IPS DF 19.7 (cell line): ENCODE measurements at places on chromosomes 12 and 14.

DNA sequence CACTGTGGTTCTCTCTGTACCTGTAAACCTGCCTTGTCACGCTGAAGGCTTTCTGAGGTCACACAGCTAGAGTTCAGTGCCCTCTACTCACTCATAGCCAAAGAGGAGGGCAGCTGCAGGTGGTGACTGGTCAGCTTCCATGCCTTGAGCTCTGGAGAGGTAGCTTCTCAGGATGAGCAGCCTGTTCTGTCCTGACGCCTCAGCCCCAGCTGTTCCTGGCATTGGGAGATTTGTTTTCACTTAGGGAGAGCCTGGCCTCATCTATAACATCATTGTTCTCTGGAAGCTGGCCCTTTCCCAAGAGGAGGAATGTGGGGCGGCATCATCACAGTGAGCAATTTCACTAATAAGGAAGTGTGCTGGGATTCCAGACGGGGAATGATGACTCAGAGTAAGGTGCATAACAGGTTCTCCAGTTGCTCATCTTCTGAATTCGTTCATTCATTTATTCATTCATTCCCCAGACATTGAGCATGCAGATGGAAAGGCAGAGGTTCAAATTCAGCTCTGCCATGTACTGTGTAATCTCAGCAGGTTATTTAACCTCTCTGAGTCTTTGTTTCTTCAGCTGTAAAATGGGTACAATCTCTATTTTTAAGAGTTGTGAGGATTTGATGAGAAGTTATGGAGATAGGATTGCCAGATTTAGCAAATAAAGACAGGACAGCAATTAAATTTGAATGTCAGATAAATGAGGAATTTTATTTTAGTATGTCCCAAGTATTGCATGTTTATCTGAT lies 255.8 kb upstream of the CRY1 start:
- DNase-seq: no peak

DNA sequence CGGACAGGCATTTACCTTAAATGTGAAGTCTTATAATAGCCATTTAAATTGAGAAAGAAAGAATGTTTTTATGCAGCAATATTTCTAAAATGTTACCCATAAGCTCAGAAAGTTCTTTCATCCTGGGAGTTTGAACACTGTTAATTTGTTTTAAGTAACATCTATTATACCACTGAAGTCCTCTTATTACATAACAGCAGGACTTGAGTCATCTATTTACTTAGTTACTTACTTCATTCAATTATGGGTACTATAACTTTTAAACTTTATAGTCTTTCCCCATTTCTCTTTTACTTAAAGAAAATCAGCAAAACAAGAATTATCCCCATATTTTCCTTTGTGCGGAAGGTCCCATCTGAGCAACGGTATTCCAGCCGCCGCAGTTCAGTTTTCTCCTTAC lies 473.1 kb downstream of the ETNK1 start:
- DNase-seq: no peak

DNA sequence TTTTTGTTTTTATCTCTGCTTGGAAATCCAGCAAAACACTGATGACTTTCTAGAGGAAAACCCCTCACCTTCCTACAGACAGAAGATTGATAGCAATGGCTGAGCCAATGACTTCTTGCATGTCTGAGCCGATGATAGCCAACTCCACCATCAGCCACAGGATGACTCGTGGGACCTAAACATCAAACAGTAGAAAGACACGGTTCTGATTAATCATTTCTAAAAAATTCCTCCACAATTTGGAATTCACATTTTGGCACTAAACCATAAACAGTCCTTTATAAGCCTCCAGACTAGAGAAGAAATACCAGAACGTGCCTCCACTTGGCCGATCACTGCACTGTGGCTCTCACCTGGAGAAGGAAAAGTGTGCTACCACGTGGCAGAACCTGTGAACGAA lies 25.9 kb downstream of the SLC11A2 start:
- DNase-seq: no peak

GRCh38 chr12:4539167-4539870 lies 629 bp downstream of the RAD51AP1 start:
- no peak for DNase-seq

DNA sequence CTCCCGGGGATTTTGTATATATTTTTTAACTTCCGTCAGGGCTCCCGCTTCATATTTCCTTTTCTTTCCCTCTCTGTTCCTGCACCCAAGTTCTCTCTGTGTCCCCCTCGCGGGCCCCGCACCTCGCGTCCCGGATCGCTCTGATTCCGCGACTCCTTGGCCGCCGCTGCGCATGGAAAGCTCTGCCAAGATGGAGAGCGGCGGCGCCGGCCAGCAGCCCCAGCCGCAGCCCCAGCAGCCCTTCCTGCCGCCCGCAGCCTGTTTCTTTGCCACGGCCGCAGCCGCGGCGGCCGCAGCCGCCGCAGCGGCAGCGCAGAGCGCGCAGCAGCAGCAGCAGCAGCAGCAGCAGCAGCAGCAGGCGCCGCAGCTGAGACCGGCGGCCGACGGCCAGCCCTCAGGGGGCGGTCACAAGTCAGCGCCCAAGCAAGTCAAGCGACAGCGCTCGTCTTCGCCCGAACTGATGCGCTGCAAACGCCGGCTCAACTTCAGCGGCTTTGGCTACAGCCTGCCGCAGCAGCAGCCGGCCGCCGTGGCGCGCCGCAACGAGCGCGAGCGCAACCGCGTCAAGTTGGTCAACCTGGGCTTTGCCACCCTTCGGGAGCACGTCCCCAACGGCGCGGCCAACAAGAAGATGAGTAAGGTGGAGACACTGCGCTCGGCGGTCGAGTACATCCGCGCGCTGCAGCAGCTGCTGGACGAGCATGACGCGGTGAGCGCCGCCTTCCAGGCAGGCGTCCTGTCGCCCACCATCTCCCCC lies 777 bp downstream of the ASCL1 start:
- DNase-seq: no peak

DNA sequence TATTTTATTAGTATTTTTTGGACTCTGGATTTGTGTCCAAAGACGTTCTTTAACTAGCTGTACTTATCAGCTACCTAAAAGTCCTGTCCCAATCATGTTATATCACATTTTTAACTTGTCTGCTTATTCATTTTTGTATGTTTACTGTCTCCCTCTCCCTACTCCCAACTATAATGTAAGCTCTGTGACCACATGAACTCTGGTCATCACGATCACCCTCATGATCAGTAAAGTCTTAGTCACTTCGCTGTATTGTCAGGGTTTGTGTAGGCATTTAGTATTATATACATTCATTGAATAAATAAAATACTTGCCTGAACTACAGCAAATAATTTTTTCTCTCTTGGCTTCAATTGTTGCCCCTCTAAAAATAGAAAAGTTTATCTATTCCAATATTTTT lies 211.0 kb downstream of the PIK3C2G start:
- no peak for DNase-seq

GRCh38 chr14:68964300-68965093 lies 14.6 kb downstream of the ACTN1 start:
- no peak for DNase-seq

DNA sequence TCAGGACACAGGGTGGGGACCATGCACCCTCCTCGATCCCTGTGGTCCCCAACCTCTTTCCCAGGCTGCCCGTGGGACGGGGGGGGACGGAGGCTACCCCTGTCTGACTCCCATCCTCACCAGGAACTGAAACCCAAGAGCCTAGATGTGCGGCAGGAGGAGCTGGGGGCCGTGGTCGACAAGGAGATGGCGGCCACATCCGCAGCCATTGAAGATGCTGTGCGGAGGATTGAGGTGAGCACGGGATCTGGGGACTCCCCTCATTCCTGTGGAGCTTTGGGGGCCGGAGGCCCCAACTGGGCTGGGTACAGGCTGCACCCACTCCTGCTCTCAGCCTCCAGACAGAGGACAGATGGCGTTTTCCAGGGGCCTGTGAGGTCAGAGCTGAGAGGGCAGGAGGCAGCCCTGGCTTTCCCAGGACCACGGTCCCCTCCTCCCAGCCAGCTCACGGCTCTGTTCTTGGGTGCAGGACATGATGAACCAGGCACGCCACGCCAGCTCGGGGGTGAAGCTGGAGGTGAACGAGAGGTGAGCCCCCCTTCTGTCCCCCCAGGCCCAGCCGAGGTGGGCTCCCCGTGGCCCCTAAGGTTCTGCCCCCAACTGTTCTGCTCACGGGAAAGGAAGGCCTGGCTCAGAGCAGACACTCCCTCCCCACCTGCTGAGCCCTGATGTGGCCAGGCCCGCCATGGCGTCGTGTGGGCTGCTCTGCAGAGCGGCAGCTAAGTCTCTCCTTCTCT lies 24.2 kb downstream of the HIP1R start:
- no peak for DNase-seq

DNA sequence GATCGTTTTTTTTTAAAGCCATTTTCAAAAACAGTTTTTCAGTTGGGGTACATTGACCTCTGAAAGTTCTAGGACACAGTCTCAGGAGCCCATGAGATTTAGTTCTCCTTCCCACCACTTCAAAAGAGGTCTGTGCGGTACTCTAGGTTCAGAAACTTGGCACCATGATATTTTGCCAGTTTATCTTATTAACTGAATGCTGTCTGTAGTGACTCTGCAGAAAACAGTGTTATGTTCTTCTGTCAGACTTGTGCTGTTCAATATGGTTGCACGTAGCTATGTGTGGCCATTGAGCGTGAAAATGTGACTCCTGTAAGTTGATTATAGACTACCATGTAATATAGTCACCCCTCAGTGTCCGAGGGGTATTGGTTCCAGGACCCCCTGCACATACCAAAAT lies 35.9 kb downstream of the CRADD start:
- no peak for DNase-seq

DNA sequence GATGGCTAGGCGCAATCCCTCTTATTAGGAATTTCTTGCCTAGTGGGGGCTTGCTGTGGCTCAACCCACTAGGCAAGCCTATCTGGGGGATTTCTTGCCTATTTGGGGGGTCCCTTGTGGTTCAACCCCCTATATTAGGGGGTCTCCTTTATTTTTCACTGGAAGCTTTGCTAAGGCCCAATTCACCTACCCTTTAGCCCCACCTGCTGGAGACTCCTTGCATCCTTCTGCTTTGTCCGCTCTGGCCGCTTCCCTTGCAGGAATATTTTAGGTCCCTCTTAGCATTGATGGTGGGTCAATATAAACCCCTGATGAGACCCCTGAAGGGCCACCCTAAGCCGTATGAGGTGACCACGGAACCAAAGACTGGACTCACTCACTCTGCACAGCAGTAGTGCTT lies 1552.1 kb downstream of the AACS start:
- DNase-seq: no peak

GRCh38 chr12:41510470-41510869 lies 322.4 kb downstream of the PDZRN4 start:
- no peak for DNase-seq

DNA sequence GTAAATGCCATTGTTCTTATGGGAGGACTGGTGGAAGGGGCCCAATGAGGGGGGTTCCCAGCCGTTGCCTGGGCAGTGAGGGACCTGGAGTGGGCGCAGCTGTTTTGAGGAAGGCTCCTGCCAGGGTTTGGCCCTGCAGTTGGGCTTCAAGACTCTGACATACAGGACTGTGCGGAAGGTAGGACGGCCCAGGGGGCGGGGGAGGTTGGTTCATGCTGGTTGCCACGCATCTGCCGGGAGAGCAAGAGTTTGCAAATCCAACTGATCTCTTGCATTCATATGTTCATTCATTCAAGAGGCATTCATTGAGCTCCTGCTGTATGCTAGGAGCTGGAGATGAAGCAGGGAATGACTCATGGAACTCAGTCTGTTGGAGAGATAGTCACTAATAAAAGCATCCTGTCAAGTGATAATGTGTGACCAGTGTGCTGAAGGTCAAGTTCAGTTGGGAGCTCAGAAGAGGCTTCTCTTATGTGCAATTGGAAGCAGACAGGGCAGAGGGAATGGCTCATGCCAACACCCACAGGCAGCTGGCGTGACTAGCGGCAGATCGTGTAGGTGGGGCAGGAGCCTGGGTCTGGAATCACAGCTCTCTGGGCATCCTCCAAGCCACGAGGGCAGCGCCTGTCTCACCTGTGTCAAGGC lies 7.8 kb downstream of the SH2B3 start:
- DNase-seq: no peak

- no peak for DNase-seq
These were observed 57.5 kb downstream of the RASSF3 start for GRCh38 chr12:64667793-64668192.

DNA sequence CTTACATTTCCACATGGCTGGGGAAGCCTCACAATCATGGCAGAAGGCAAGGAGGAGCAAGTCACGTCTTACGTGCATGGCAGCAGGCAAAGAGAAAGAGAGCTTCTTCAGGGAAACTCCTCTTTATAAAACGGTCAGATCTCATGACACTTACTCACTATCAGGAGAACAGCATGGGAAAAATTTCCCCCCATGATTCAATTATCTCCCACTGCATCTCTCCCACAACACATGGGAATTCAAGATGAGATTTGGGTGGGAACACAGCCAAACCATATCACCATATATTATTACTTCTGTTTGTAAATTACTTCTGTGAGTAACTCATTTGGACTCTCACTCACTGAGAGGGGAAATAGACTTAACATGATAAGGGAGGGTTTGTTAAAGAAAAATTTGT lies 1496.8 kb upstream of the TMEM132C start:
- DNase-seq: no peak

- no peak for DNase-seq
These were observed 11.5 kb upstream of the TMTC2 start for GRCh38 chr12:82675246-82675645.

DNA sequence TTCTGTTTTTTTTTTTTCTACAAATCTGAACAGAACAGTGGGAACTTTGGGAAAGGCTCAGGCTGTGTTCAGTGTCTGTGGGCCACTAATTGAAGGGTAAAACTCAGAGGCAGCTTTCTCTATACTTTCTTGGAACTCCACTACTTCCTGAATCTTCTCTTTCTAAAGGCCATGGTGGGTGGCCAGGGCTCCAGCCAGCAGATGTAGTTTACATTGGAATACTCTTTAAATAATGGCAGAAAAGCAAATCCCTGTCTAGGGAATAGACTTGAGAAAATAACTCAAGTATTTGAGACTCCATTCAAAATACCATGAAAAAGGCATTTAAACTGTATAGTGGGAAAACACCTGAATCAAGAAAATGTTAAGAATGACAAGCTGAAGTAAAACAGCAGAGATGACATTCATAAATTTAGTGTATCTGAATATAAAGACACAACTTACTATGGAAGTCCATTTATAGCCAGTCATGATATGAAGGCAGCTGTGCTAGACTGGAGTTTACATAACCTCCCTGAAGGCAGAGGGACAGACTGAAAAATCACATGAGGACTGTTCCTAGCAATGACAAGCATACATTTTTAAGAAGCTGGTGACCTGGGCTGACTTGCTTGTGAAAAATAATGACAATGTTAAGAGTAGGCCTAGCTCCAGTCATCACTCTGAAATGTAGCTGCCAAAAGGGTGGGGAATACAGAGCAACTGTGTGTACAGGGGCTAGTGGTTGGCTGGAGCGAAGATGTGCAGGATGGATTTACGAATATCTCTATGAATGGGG lies 168.6 kb downstream of the STXBP6 start:
- no peak for DNase-seq

DNA sequence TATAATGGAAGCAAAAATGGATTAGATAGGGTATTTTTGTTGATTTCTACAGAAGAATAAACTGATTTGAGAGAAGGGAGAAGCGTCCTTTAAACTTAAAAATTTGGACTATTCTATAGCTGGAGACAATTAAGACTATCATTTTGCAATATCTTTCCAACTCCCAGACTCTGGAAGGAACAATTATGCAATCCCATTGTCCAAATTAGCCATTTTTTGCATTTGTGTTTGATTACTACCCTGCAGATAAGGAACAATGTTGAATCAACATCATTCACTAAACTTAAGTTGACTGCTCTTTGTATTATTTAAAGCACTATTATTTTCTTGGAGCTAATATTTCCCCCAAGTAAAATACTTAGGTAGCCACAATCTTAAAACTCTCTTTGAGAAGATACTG lies 34.8 kb upstream of the SELPLG start:
- DNase-seq: no peak
